ENCODE measurements at places on chromosomes 12 and 14. TPM values are rescaled to one million over a fixed set of nuclear protein-coding genes. Genes with fewer than 3 reads are reported as not detected.

The CNTN1 gene
- not detected for total RNA-seq

DNA sequence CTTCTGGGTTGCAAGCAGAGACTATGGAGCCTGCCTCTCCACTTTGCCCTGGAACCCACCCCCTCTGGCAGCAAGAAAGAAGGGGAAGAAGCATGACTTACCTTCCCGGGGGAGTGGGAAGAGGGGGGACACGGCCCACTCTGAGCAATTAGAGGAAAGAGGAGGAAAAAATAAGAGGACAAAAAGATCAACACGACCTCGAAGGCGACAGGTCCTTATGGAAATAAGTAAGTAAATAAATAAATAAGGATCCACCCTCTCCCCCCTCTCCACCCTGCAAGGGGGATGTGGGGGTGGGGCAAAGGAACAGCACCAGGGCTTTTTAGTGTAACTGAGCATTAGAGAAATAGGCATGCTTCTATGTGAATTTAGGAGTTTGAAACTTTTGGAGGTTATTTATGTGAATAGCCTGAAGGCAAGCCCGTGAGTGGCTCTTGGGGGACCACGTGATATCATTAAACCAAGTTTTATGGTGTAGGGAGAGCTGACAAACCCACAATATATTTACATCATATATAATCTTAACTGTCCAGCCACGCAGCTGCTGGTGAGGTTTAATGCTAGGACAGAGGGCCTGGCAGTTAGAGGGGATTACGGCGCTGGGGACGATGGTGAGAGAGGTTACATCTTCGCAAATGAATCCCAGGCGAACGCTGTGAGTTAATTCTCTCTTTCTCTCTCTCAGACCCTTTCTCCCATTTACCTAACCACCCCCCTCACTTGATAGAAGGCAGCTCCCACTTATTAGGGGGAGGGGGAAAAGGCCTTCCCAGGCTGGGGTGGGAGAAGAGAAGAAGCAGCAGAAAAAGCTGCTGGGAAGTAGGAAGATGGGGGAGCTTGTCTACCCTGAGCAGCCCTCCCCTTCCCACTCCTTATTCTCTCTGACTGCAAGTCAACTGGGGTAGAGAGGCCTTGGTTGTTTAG, 4.8 kb downstream of the HOXC5 start:
- no peak overlapping the region for H3K4me3 ChIP-seq
- H3K27ac ChIP-seq = no peak overlapping the region
- H3K4me1 ChIP-seq = peaks cover 12% of the 10 kb centered on the region
- peaks cover 99% of the 10 kb centered on the region for H3K27me3 ChIP-seq
- no peak for DNase-seq
- peaks cover 11% of the 10 kb centered on the region for H3K36me3 ChIP-seq

- H3K4me1 ChIP-seq = no peaks in the 10 kb centered on the region
- H3K27ac ChIP-seq = no peak overlapping the region
- no peaks in the 10 kb centered on the region for H3K36me3 ChIP-seq
- H3K4me3 ChIP-seq = no peak overlapping the region
These were observed 7.1 kb downstream of the ABCC9 start for GRCh38 chr12:21934173-21934572.

The ADCY4 gene
- total RNA-seq = 3.4 TPM

- peaks cover 96% of the 10 kb centered on the region for H3K27me3 ChIP-seq
- DNase-seq = no peak
- H3K27ac ChIP-seq = no peak overlapping the region
- H3K4me3 ChIP-seq = no peak overlapping the region
- no peaks in the 10 kb centered on the region for H3K36me3 ChIP-seq
- no peaks in the 10 kb centered on the region for H3K4me1 ChIP-seq
These were observed 109.2 kb downstream of the PRMT8 start for GRCh38 chr12:3600039-3600720.

DNA sequence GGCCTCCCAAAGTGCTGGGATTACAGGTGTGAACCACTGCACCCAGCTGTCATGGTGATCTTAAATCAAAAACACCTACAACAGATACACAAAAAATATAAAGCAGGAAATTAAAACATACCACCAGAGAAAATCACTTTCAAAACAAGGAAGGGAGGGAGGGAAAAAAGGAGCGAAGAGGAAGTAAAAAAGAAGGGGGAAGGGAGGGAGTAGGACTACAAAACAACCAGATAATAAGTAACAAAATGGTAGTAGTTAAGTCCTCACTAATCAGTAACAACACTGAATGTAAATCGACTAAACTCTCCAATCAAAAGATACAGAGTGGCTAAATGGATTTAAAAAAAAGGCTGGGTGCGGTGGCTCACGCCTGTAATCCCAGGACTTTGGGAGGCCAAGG, 89.0 kb downstream of the SH2B3 start:
- H3K4me1 ChIP-seq = no peaks in the 10 kb centered on the region
- no peak for DNase-seq
- H3K27me3 ChIP-seq = no peaks in the 10 kb centered on the region

- no peaks in the 10 kb centered on the region for H3K36me3 ChIP-seq
- H3K27me3 ChIP-seq = no peaks in the 10 kb centered on the region
- peak; percentile 18 for DNase-seq
- peak overlapping the region; percentile 23 for H3K4me3 ChIP-seq
These were observed 223.4 kb downstream of the PCNX1 start for GRCh38 chr14:71130491-71131179.

The RND1 gene
- 7.4 TPM for total RNA-seq

The CDCA3 gene
- total RNA-seq = 47.9 TPM

Data from Calu3 (cell line).